ENCODE measurements at places on chromosomes 3 and 15.

GRCh38 chr3:126618021-126618420 lies 36.9 kb downstream of the TXNRD3 start:
- no peak for DNase-seq

GRCh38 chr3:16817197-16817596 lies 67.6 kb upstream of the PLCL2 start:
- DNase-seq = no peak

GRCh38 chr3:4290272-4290893 lies 12.8 kb upstream of the SETMAR start:
- no peak for DNase-seq

DNA sequence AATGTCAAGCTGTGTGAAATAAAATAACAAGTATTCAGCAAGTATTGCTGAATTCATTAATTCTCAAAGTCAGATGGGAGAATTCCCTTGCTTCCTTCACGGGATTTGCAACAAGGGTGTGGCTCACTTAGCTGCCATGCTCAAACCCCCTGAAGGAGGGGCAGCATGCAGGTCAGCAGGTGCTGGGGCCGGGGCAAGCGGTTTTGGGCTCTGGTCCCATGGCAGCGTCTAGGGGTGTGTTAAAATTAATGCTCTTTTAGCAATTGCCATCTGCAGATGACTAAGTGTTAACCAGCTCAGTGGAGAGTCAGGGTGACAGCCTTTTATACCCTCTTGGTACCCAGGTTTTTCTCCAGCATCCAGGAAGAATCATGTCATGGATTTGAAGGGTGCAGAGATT lies 40.0 kb upstream of the RBMS3 start:
- DNase-seq = no peak

DNA sequence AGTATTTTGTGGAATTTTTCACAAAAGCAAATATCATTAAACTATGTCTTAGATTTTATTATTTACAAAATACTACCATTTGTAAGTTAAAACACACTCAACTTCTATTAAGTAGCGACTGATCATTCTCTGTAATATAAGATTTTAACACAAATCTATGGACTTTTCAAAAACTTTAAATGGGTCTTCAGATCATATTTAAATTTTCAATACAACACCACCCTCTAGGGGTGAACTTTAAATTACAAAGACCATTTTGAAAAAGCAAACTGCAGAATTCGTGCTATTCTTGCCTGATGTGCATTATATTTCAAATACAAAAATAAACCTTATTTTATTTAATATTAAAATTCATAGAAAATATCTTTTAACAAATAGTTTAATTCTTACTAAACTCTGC lies 8.2 kb upstream of the VGLL4 start:
- no peak for DNase-seq

DNA sequence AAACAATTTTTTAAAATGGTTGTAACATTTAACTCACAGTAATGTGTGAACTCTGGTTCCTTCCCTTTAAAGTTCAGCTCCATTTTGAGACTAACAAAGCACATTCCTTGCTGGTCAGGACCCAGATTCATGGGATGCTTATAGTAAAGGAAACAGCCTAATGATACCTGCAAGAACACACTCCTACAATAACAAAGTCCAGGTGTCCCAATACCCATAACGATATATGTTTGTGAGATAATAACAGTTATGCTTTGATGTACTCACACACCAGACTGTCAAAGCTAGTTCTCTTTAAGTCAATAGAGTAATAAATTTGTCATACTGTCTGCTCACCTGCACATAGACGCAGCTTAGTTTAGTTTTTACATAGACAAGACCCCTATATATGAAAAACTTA lies 15.9 kb upstream of the CCDC50 start:
- DNase-seq = no peak

- DNase-seq = no peak
Measured at GRCh38 chr3:192024751-192025150, 563.8 kb downstream of the PYDC2 start.

GRCh38 chr3:168085491-168086119 lies 10.1 kb downstream of the GOLIM4 start:
- no peak for DNase-seq

- no peak for DNase-seq
Measured at GRCh38 chr3:117252208-117252607, 542.6 kb downstream of the TUSC7 start.

DNA sequence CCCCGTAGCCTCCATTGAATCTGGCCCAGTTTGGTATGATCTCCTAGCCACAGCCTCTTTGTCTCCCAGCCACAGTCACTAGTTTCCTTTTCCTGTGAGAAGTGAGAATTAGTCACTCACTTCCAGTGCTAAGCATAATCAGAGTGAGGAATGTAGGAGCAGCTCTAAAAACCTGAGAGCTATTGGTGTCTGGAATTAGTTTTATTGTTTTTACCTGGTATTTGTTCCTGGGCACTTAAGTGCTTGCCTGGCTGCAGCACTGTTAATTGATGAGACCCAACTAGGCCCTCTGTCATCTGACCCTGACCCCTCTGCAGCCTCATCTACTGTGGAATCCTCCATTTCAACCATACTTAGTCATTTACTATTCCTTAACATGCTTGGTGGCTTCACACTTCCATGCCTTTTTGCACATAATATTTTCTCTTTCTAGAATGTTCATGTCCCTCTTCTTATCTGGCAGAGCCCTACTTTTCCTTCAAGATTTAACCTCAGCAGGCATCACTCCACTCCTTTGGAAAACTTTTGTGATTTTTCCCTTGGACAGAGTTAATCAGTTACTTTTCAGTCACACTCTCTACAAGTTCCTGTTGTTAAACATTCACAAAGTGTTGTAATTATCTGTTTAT lies 48.8 kb downstream of the PDE8A start:
- DNase-seq = no peak

- DNase-seq = no peak
Measured at GRCh38 chr3:93981649-93982048, 1.7 kb downstream of the ARL13B start.

GRCh38 chr15:67843092-67843501 lies 3.3 kb upstream of the RNU6-1 start:
- DNase-seq = no peak

DNA sequence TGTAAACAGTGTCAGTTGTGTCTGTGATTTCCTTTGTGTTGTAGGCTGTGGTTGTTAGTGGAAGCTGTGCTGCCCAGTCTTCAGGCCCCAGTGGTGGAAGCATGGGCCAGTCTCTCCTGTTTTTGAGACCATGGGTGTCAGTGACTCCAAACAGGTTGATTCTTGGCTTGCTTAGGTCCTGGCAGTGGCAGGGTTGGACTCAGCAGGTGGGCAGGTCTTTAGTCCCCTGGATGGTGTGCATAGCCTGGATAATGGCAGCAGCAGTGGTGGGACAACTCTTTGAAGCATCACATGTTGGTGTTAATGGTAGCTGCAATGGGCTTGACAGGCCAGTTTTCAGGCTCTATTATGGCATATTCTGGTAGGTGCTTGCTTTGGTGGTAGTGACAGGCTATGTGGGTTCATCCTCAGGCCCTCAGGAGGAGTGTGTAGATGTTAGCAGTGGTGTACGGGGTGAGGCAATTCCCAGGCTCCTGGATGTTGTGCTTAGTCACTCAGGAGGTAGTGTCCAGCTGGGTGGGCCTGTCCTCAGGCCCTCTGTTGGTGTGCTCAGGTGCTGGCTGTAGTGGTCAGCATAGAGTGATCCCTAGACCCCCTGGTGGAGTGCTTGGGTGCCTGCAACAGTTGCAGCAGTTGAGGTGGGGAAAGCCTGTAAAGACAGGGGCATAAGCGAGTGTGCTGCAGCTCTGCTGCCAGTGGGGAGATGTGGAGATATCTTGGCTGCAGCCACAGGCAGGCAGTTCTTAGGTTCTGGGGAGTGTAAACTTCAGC lies 596.7 kb downstream of the PDCD6IP start:
- no peak for DNase-seq

- DNase-seq = no peak
Measured at GRCh38 chr15:33028495-33028894, 166.0 kb downstream of the FMN1 start.

GRCh38 chr15:57384024-57384423 lies 7.7 kb downstream of the CGNL1 start:
- DNase-seq = no peak

GRCh38 chr15:25416693-25417092 lies 22.1 kb downstream of the UBE3A start:
- no peak for DNase-seq

DNA sequence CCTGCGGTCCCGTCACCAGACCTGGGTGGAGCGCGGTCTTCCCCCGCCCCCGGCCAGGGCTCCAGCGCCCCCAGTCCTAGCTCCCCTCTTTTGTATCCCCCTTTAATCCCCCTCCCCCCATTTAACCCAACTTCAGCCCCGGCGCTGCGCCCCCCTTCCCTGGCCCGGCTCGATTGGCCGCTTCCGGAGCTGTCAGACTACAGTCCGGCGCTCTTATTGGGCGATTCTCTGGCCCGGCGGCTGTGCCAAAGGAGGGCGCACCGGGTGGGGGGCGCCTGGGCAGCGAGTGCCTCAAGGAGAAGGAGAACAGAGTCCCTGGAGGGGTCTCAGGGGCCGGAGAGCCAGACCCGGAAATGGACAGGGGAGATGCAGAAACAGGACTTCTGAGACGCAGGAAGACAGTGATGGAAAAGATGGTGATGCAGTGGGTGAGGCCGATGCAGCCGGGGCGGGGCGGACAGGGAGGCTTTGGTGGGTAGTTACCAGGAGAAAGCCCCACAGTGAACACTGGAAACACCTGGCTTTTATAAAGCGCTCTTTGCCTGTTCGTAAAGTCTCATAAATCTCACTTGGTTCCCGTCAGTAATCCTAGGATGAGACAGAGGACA lies 1.2 kb upstream of the ADCY5 start:
- DNase-seq = no peak

DNA sequence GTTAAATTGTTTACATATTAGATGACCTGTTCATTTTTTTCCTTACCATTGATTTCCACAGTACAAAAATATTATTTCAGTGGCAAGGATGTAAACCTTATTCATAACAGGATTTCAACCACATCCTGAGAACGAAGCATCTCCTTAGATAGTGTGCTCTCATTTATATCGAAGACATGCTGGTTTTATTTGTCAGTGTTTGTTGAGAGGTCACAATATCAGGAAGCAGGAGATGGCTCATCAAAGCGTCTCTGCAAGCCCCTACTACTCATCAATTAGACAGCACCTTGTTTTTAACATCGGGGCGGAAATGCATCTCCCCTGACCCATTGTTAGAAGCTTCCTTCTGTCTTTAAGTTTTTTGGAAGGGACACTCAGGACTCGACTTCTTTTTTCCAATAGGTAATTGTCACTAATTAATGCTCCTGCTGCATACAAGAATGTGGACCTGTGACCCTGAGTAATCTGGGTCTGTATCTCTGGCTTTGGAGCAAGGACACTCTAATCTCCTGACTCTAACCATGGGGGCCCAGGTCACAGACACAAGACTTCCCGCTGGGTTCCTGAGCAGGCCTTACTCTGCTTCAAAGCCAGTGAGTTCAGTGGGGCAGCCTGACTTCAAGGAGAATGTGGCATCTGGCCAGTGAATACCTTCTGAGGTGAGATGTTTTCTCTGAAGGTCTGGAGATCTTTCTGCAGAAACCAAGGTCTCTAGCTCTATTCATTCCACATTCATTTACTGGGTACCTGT lies 50.3 kb downstream of the MECOM start:
- DNase-seq = no peak

DNA sequence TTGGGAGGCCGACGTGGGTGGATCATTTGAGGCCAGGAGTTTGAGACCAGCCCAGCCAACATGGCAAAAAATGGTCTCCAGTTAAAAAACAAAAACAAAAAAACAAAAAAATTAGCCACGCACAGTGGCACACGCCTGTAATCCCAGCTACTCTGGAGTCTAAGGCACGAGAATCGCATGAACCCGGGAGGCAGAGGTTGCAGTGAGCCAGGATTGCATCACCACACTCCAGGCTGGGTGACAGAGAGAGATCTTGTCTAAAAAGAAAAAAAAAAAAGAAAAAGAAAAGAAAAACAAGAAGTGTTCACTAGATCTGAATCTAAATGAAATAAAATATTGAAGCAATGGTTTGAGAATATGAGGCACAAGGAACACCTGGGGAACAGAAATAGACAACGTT lies 36.7 kb downstream of the SLC9A9 start:
- no peak for DNase-seq

- DNase-seq = no peak
Measured at GRCh38 chr3:188185717-188186251, 31.8 kb downstream of the LPP start.

GRCh38 chr15:84112025-84112424 lies 123.5 kb upstream of the GOLGA6L4 start:
- DNase-seq = no peak

- DNase-seq = no peak
Measured at GRCh38 chr3:98343647-98344507, 9.8 kb upstream of the OR5K4 start.

GRCh38 chr15:48984811-48985352 lies 21.2 kb upstream of the SHC4 start:
- no peak for DNase-seq

- DNase-seq = no peak
Measured at GRCh38 chr3:130963878-130964277, 62.7 kb downstream of the ASTE1 start.

DNA sequence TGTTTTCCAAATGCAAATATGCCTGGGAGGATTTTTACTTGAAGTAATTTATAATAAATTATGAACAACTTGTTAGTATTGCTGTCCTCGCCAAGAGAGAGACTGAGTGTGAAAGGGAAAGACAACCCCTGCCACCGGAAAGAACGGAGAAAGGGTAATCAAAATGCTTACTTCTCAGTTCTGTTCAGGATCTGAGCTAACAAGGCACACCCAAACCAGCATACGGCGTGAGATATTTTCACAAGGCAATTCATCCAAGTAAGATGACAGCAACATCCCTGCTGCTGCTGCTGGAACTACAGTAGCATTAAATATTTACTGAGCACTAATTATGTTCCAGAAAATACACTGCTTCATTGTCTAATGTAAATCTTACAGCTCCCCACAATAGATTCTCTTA lies 96.1 kb downstream of the KBTBD8 start:
- DNase-seq = no peak

GRCh38 chr3:144549166-144549565 lies 577.5 kb downstream of the DIPK2A start:
- no peak for DNase-seq

GRCh38 chr3:103617961-103618360 lies 1183.1 kb downstream of the ZPLD1 start:
- no peak for DNase-seq

DNA sequence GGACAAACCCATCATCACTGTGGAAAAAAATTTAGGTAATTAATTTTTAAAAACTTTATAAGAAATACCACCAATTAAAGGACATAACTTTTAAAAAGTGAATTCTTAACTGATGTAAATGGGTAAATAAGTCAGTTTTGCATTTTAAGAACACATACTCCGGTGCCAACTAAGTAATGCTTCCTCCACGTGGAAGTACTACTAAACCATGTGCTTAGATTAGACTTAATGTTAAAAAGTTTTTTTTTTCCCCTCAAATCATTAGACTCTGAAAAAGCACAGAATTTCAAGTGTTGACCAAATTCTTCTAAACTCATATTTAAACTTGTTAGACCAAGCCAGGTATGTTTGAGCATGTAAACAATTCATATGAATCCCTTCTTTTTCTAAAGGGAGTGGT lies 242.0 kb downstream of the NFKBIZ start:
- no peak for DNase-seq

DNA sequence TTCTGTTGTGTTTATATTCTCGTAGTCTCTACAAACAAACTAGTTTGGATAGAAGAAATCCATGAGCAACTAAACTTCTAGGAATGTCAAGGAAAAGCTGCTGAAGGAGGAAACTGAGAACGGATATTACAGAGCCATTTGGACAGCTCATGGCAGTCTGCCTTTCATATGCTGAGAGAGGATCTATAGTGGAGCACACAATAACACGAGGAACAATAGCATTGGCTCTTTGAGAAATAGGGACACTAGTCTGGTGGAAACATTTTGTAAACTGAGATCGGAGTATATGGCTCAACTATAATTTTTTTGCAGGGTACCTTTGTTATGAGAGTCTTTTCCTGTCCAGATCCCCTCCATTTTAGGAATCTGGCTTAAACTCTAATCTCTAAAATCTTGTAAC lies 200.5 kb downstream of the CLSTN2 start:
- DNase-seq = no peak

Data from T-helper 22 cell (primary cell).